Left cardiac atrium (tissue), 4 donors: ENCODE measurements at places on chromosomes 2 and 18. TPM values are rescaled to one million over a fixed set of nuclear protein-coding genes. Genes with fewer than 3 reads are reported as not detected.

Gene CCDC121
- total RNA-seq = 5.4 TPM

Gene SLC19A3
- 14.2 TPM for total RNA-seq

Gene ACMSD
- total RNA-seq = not detected

Gene CFC1
- total RNA-seq = 0.76 TPM

Gene TBR1
- total RNA-seq = not detected

Gene PARD3B
- total RNA-seq = 12.6 TPM

Gene IL1RL2
- 0.15 TPM for total RNA-seq

Gene C2orf81
- total RNA-seq = 0.59 TPM

Gene GAL3ST2
- 0.44 TPM for total RNA-seq

Gene WIPF1
- 29.9 TPM for total RNA-seq

DNA sequence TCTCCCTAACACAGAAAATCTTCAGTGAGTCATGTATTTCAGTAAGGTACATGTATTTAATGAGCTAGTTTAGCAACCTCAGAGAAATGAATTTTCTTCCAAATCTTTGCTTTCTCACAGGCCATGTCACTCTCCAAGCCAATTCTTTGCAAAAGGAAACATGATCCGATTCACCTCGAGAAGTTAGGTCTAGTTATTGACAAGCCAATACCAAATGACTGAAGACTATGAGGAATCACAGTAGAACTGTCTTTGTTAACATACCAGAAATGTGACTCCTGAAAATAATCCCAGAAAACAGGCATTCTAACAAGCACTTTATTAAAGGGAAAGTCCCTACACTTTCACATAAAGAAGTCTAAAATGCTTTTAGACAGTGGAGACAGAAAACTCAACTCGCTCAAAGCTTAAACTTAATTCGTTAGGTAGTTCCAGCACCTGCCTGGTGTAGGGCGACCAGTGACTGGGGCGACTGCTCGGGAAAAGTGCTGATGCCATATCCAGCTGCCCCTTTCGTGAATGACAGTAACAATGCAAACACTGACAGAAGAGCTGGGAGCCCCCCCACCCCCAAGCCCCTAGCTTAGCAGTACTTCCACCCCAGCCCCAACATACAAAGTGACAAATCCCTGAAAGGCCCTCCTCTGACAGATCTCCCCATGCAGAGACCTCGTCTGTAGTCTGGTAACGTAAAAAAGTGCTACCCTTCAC is 1.8 kb downstream of the MEMO1 start:
- no peak for DNase-seq

DNA sequence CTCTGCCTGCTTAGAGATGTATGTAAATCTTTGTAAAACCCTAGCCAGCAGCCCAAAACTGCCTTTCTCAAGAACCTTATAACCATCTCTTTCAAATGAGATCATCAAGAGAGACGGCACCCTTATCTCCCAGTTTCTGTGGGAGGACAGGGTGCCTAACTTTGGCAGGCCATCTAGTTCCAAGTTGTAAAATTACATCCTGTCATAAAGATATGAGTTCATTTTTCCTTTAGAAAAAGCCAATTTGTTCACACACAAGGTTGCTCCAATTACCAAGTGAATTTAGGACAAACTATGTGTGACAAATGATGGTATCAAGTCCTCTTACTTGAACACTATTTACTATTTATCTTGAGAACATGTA is 65.3 kb downstream of the MEMO1 start:
- DNase-seq = no peak

- DNase-seq = no peak
Observed at GRCh38 chr2:154408786-154409185, 289.7 kb upstream of the KCNJ3 start.

DNA sequence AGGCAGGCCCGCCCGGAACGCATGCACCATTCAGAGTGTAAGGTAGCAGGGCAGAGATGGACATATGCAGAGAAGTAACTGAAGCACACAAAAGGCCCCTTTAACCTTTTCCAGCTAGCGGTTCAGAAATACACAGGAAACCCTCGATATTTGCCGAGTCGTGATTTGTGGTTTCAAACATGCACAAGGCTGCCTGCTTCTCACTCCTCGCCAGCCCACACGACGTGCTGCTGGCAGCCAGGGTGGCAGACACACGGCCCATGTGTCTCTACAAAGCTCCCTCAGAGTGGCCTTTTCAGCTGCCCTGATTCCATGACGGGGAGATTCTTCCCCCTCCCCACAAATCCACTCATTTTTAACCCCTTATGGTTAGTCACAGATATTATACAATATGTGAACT is 23.6 kb downstream of the ZBTB7C start:
- no peak for DNase-seq

GRCh38 chr2:29700560-29700959 is 220.8 kb downstream of the ALK start:
- no peak for DNase-seq

DNA sequence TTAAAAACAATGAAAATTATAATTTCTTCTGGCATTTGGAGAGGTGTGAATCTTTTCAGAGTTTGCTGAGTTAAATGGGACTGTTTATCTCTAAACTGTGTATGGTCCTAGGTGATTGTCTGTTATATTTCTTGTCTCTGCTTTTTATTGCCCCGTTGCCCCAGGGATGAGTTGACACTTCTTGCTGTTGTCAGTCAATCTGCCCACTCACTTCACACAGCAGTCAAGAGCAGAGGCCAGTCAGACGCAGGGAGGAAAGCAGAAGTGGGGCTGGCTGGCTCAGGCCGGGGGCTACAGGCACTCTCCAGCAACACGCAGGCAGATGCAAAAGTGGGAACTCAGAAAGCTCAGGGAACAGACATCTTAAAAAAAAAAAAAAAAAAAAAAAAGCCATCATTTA is 365.2 kb downstream of the CLIP4 start:
- peak; percentile 34 for DNase-seq

GRCh38 chr2:144747571-144747970 is 227.7 kb upstream of the ZEB2 start:
- DNase-seq = no peak

GRCh38 chr2:212882626-212883025 is 268.8 kb downstream of the IKZF2 start:
- DNase-seq = no peak

- no peak for DNase-seq
Observed at GRCh38 chr2:106075048-106075447, 119.1 kb downstream of the UXS1 start.

DNA sequence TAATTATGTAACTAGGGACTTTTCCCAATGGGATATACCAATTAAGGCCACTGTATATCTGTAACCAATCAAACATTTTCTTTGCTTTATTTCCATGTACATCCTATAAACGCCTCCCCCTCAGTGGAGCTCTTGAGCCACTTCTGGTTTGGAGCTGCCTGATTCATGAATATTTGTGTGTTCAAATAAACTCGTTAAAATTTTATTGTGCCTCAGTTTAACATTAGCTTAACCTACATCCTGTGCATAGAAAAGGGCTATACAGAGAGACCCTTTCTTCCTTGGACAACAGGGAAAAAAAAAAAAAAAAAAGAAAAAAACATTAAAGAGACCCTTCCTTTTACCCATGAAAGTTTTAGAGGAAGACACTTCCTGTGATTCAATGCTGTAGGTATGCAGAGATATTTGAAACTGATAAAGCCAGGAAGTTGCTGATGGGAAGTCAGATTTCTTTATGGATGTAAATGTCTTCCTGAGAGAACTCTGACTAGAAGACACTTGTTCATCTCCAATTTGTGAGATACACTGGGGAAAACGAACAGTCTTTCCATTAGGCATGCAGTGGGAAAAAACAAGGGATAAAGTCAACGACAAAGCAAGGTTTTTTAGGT is 614.6 kb upstream of the SOX11 start:
- no peak for DNase-seq
